ENCODE measurements at places on chromosomes 11 and 22.

DNA sequence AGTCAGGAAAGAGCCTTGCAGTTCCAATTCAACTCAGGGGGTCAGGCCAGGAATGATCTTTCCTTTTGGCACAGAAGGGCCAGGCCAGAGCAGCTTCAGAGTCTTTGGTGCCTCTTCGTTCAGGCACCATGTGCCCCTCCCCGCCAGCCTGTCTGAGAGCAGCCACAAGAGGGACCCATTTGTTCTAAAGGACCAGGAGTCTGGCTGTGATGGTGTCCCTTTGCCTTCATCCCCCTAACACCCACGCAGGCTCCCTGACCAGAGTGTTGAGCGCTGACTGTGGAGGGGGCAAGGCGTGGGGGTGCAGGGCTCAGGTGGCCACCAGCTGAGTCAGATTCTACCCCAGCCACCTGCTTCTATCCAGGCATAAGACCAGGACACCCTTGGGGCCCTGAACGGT, 156.4 kb downstream of the TTC17 start:
- no peak for DNase-seq

DNA sequence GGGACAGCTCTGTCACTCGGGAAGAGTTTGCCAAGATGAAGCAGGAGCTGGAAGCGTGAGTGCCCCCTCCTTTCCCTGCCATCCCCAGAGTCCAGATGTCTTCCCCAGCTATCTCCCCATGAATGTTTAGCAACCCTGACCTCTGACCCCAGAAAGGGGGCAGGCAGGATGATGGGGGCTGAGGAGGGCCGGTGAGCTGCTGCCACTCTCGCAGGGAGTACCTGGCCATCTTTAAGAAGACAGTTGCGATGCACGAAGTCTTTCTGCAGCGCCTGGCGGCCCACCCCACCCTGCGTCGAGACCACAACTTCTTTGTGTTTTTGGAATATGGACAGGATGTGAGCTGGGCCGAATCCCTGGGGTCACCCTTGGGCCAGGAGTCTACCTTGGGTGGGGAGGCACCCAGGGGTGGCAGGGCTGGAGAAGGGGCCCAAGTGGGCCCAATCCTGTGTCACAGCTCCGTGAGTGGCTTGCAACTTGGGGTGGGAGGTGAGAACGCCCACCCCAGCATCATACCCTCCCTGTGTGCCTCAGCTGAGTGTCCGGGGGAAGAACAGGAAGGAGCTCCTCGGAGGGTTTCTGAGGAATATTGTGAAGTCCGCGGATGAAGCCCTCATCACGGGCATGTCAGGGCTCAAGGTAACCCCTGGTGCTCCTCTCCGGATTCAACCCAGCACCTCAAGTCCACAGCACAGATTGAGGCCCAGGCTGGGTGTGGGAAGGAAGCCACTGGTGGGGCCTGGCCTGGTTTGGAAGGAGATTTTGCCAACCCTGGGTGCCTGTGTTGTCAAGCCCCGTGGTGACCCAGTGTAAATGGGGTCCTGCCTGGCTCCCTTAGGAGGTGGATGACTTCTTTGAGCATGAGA, 7.5 kb downstream of the CFL1 start:
- peak; percentile 32 for DNase-seq

DNA sequence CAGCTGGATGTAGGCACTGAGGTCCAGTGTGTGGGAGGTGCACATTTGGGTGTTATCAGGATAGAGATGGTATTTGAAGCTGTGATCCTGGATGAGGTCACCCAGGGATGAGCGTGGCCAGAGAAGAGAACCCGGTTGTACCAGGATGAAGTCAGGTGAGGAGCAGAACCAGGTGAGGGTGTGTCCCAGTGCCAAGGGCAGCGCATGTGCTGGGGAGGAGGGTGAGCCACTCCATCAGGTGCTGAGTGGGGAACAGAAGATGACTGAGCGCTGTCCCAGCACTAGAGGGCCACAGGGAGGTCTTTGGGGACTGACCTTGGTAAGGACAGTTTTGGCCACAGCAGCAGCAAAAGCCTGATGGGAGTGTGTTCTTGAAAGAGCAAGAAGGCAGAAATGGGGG, 2.7 kb downstream of the ARL2 start:
- DNase-seq, result no peak

DNA sequence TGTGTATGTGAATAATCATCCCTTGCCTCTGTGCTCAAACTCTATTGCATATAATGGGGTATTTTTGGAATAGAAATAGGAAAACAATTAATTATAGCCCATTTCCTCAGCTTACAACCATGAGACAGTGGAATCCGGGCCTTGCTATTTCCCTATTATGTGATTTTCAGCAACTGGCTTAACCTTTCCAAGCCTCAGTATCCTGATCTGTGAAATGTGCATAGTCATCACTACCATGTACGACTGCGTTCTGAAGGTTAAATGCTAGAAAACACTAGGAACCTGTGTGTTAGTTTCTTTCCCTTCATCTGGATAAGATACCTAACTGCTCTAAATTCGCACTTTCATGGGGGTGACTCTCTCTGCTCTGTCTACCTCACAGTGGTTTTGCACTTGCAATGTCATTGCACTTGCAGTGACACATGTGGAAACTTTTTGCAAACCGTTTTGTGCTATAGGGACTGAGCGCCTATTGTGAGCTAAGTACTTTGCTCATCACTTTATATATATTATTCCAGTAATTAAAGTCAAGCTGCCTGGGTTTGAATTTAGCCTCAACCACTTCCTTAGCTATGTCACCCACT, 48.3 kb downstream of the IRAG1 start:
- no peak for DNase-seq

- no peak for DNase-seq
Observed at GRCh38 chr22:45837508-45837907, 139.5 kb downstream of the WNT7B start.

GRCh38 chr11:100061006-100061405, 626.1 kb upstream of the ARHGAP42 start:
- no peak for DNase-seq

GRCh38 chr22:29782061-29782845, 15.1 kb downstream of the UQCR10 start:
- DNase-seq, result no peak

GRCh38 chr22:42021571-42021970, 23.0 kb downstream of the WBP2NL start:
- no peak for DNase-seq

Measured in stimulated activated CD8-positive, alpha-beta memory T cell treated with anti-CD3 and anti-CD28 coated beads, Interleukin-4, amount 100 ng/mL, for 48 hours (primary cell).